ENCODE measurements at places on chromosomes 3 and 15.

- DNase-seq: no peak
Measured at GRCh38 chr3:160180581-160181216, 44.5 kb upstream of the C3orf80 start.

GRCh38 chr3:42130329-42131070, 39.3 kb downstream of the TRAK1 start:
- DNase-seq: no peak

DNA sequence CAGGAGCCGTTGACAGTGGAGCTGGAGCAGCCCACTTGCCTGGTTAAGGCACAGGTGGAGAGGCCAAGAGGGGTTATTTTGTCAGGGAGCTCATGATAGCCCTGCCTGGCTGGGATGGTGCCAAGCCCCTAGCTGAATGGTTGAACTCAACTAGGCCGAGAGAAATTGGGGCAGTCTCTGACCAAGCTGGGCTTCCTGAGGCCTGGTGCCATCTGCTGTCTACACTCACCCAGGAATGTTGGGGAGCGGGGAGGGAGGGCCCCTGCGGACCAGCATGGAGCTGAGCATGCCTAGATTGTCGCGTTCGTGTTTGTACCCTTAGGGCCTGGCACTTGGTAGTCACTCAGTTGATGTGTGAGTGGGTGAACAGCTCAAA, 1.2 kb downstream of the BRPF1 start:
- DNase-seq: no peak

- no peak for DNase-seq
Measured at GRCh38 chr3:170211668-170212067, 10.6 kb upstream of the PRKCI start.

DNA sequence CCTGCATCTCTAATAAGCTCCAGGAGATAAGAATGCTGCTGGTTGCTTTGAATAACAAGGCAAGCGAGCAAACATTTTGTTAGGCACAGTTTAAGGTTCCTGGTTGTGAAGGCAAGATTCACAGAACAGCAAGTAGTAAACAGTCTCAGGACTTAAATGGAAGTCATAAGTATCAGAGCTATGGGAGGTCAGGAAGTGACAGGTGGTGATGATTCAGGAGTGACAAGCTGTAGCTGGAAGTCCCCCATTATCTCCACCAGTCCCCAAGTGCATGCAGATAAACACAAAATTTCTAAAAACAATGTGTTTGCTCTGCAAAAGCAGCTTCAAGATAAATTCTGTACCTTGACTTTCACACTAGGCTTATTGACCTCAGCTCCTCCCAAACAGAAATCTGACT, 3.3 kb downstream of the FETUB start:
- DNase-seq: no peak

DNA sequence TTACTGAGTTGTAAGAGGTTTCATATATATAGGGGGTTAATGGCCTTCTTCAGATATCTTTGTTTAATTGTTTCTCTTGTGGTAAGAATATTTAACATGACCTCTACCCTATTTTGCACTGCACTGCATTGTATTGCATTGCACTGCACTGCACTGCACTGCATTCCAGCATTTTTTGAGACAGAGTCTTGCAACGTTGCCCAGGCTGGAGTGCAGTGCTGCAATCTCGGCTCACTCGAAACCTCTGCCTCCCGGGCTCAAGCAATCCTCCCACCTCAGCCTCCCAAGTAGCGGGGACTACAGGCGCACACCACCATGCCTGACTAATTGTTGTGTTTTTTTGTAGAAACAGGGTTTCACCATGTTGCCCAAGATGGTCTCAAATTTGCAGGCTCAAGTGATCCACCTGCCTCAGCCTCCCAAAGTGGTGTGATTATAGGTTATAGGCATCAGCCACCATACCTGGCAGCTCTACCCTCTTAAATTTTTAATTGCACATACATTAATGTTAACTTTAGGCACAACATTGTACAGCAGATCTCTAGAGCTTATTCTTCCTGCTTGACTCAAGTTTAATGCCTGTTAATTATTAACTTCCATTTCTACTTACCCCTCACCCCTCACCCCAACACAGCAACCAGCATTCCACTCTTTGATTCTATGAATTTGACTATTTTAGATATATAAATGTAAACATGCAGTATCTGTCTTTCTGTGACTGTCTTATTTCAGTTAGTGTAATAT, 38.4 kb downstream of the NEDD4 start:
- DNase-seq: no peak

DNA sequence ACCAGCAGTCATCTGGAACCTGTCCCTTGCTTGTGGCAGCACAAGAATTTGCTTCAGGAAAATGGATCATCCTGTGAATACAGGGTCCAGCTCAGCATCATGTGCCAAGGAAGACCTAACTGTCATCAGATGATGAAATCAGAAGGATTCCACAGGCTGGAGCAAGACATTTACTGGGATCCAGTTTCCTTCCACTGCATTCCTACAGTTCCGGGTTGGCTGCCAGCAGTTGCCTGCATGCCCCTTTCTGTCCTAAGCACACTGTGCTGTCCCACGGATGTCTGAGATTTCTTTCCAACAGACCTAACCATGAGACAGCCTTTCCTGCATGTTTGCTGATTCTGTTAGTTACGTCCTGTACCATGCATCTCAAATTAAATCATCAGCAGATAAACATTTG, 140.7 kb downstream of the IMPG2 start:
- no peak for DNase-seq

GRCh38 chr3:58492494-58492905, 604 bp downstream of the KCTD6 start:
- DNase-seq: no peak

DNA sequence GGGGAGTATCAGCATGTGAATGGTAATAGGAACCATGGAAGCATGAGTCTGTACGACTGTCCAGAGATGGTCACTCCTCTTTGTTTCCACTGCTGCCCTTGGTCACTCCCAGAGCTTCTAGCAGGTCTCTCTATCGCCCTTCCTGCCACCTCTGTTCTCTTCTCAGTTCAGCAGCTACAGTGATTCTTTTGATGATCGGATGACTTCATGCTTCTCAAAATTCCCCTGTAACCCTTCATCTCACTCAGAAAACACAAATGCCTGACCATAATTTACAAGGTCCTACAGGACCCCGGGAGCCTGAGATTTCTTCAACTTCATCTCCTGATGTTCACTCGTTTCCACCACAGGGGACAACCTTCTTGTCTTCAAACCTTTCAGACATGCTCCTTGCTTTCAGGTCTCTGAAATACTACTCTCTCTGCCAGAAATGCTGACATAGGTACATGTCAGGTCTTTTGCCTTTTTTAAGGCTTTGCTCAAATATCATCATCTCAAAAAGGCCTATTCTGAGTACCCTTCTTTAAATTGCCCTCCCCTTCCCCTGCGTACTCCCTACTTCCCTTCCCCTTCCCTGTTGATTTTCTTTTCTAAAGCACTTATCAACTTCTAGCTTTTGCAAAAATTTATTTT, 42.1 kb upstream of the BHLHE40 start:
- no peak for DNase-seq

DNA sequence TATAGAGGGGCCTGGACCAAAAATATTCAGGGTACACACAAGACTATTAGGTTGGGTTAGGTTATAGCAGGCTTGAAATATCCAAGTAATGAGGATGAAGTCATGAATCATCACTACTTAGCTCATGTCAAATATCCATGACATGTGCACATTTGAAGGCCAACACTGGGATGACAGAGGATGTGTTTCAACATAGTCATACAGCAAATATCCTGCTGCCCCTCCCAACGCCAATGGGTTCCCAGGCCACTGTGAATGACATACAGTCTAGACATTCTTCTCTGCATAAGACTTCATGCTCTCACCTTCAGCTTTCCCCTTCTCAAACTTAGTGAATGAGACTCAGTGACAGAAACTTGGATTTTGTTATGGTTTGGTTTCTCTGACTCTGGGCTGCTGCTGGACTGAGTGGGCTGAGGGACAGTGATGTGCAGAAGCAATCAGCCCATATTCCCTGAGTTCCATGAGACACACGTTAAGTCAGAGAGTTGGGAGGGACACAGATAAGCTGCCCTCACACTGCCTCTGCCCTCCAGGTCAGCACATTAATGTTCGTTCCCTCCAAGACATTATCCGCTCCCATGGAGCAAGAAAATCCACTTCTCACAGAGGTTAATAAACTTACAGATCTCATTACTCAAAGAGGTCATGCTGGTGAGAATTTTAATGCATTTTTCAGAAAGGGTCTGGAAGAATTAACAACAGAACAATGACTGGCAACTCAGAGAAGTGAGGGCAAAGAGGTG, 15.4 kb downstream of the HOMER2 start:
- no peak for DNase-seq

DNA sequence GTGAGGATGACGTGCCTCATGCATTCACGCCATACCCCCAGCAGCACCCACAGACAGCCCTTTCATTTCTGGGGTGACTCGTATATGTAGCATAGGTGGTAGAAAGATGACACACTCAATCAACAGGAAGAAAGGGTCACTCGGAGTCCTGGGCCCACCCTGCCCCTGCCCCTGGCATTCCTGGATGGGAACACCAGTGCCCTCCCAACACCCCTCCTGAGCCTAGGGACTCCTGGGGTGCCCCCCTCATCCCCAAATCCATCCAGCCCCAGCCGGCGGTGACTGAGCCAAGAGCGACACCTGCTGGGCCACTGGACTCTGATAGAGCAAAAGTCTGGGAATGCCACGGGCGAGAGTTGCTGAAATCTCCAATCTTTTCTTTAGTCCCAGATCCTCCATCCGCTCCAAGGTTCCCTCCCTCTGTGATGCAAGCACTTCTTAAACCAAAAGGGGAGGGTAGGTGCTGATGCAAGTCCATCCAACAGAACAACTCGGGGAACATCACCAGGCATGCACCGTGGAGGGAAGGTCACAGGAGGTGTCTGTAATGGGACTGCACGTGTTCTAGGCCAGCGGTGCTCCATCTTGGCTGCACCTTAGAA, 31.1 kb downstream of the ACAN start:
- DNase-seq: peak; percentile 15

DNA sequence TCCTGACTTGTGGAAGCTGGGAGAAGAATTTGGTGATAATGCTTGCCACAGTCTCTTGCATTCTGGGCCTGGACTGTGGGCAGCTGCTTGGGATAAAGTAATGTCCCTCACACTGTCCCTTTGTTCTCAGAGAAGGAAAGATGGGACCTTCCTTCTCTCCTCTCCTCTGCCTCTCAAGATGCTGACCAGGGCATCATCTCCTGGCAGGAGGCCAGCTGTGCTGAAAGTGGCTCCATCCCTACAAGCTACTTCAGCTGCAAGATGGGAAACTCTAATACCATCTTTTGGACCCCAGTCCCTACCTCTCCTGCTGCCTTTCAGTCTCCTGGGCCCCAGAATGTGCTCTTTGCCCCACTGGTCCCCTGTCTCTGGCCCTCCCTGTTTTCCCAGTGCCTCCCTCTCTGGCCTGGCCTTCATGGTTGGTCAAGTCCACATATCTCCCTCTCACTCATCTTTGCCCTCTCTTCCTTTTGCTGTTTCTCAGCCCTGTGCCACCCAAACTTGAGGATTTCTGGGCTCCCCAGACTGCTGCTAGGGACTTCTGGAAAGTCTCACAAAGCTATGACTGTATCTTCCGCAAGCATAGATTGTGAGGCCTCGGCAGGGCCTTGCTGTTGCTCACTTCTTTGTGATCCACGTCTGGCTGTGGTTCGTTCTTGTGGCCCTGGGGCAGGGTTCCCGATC, 7.1 kb upstream of the SLC6A20 start:
- DNase-seq: no peak

DNA sequence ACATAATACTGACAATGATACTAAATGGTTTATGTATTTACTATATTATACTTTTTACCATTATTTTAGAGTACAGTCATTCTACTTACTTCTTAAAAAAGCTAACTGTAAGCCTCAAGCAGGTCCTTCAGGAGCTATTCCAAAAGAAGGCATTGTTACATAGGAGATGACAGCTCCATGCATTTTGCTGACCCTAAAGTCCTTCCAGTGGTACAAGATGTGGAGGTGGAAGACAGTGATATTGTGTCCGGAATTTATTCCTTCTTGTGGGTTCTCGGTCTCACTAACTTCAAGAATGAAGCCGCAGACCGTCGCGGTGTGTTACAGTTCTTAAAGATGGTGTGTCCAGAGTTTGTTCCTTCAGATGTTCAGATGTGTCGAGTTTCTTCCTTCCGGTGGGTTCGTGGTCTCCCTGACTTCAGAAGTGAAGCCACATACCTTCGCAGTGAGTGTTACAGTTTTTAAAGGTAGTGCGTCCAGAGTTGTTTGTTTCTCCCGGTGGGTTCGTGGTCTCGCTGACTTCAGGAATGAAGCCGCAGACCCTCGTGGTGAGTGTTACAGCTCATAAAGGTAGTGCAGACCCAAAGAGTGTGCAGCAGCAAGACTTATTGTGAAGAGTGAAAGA, 20.9 kb downstream of the AVEN start:
- no peak for DNase-seq

- DNase-seq: no peak
Measured at GRCh38 chr15:91151781-91152563, 51.9 kb downstream of the SV2B start.

DNA sequence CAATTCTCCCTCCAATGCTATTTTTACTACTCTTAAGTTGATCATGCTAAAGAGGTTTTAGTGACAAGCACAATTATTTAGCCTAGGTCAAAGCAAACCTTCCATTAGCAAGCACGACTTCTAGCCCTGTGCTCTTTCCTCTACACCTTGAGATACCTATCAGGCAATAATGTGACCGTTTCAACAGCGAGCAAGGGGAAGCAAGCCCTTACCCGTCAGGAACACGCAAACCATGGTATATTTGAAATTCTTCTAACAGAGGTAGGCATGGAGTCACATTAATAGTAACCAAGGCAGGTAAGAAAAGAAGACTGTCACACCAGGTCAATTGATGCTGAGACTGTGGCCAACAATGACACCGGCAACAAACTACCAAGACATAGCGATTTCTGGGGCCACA, 68.9 kb upstream of the VGLL4 start:
- no peak for DNase-seq

- no peak for DNase-seq
Measured at GRCh38 chr3:7788881-7789280, 712.7 kb upstream of the LMCD1 start.

DNA sequence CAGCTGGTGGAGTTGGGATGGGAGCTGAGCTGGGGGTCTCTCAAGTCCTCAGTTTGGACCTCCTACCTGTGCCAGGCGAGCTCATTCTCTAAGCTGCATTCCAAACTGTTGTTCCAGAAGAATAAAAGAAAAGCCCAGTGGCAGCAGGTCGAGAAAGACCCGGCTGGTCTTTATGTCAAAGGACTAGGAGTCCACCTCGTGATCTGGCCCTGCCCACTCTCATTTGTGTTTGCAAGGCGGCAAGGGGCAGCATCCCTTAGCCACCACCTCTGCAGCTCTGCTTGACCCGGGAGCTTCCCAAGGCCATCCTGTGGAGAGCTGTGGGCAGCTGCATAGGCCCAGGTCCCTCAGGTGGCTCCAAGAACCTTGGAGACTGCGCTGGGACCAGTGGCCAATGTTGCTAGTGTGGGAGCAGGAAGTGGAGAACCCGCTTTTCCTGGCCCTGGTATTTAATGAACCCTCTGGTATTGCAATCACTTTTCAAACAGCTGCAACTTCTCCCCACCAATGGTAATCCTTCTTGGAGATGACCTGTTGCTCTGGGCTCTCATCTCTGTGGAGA, 30.9 kb downstream of the KY start:
- DNase-seq: no peak

GRCh38 chr15:82805994-82806406, at the start of gene FSD2:
Gene FSD2 (minus strand): TSS chr15:82806069. CDS start chr15:82787390, 18,679 bp downstream.
- no peak for DNase-seq

GRCh38 chr15:90043530-90044010, 42.4 kb downstream of the ZNF710 start:
- no peak for DNase-seq
